ENCODE measurements at places on chromosomes 3 and 15.

DNA sequence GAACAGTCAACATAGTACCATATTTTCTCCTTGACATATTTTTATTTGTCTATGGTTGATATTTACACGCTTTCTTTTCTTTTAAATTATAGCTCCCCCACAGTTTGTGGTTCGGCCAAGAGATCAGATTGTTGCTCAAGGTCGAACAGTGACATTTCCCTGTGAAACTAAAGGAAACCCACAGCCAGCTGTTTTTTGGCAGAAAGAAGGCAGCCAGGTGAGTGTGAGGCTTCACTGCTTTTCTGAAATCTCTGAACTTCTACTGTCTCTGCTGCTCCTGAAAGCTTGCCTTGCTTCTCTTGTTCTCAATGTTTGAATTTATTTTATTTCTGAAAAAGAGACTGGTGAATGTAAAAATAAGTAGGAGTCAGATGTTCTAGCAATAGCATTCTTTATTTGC is 506.3 kb downstream of the ROBO2 start:
- DNase-seq, result no peak

DNA sequence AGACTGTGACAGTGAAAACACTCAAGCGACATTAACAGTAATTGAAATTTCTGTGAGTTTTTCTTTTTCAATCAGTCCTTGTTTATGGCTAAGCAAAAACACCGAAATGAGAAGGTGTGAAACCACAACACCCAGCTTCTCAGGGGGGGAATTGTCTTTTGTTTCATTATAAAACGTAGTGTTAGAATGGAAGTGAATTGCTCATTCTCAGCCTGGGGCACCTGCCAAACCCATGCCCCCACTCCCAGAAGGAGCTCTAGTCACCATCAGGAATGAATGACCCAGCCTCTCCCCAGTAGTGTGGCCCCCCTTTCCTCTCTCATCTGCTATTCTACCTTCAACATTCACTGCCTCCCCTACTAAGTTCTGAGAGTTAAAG is 185.8 kb upstream of the CFAP20DC start:
- peak; percentile 29 for DNase-seq

DNA sequence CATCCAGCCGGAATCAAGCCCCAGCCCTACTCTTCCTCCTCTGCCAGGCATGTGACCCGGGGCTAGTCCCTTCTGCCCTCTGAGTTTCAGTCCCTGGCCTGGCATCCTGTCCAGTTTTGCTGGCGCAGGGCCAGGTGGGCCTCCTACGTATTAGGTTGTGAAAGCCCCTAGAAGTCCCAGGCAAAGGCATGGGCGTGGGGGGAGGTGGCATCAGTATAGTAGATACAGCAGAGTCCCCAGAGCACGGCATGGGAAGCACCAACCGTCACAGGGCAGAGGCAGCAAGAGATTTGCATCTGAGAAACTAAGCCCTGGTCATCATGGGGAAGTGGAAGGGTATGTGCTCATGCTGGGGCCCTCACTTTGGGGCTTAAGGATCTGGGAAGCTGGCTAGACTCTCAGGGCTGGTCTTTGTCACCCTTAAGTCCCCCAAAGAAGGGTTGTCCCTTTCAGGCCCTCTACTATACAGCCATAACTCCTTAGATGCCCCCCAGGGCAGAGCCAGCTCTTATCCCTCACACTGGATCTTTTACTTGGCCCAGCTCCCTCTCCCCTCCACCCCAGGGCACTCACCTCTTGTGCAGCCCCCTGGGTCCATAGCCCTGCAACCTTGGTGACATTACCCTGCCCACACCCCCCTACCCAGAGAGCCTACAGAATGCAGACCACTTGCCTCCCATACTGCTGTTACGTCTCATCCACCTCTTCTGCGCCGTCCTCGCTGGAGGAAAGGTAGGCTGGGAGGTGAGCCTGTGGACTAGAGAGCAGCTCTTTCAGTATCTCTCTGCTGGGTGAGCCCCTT is 11.3 kb downstream of the NBEAL2 start:
- no peak for DNase-seq

DNA sequence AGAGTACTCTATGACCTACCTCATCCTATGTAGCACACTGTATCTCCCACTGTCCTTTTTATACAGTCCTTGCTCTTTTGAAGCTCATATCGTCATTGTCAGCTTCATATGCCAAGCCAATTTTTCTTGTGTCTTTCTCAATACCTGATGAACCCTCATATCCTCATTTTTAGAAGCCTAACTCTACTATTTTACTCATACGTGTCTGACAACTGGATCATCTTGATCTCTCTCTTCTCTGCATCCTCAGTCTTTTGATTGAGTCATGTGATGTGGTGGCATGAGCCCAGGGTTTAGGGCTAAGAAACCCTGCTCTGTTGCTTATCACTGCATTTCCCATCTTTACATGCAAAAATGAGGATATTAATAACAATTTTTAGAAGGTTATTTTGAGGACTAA is 352.0 kb downstream of the LPP start:
- no peak for DNase-seq

- DNase-seq, result no peak
These were observed 243.8 kb downstream of the CACNA2D3 start for GRCh38 chr3:54366007-54366750.

DNA sequence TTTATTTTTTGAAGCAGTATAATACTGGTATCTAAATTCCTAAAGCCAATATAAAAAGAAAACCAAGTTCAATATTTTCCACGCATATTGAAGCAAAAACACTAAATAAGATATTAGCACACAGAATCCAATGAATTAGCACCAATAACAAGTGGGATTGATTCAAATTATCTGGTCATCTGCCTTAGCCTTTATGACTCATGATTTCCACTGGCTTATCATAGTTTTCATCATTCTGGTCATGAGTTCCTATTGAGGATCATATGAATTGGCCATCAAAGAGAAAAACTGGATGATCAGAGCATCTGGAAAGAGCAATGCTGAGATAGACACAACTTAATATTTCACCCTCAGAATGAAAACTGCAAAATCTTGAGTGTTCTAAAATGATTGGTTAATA is 809.9 kb downstream of the MCTP2 start:
- no peak for DNase-seq

DNA sequence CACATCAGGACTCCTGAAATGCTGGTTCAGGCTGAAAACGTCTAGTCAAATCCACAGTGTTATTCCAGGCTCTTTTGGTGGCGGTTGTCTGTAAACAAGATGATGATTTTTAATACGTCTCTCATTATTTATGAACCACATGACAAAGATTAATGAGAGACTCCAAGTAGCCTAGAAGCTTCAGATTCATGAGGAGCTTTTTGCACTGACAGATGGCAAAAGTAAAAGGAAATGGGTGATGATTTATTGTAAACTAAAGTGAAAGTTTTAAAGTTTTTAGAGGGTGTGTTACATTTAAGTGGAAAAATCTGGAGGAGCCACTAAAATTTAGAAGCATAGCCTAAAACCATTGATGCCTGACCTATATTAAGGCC is 77.0 kb downstream of the BBX start:
- no peak for DNase-seq

- DNase-seq, result no peak
These were observed 6.7 kb downstream of the ITIH1 start for GRCh38 chr3:52784021-52784621.

DNA sequence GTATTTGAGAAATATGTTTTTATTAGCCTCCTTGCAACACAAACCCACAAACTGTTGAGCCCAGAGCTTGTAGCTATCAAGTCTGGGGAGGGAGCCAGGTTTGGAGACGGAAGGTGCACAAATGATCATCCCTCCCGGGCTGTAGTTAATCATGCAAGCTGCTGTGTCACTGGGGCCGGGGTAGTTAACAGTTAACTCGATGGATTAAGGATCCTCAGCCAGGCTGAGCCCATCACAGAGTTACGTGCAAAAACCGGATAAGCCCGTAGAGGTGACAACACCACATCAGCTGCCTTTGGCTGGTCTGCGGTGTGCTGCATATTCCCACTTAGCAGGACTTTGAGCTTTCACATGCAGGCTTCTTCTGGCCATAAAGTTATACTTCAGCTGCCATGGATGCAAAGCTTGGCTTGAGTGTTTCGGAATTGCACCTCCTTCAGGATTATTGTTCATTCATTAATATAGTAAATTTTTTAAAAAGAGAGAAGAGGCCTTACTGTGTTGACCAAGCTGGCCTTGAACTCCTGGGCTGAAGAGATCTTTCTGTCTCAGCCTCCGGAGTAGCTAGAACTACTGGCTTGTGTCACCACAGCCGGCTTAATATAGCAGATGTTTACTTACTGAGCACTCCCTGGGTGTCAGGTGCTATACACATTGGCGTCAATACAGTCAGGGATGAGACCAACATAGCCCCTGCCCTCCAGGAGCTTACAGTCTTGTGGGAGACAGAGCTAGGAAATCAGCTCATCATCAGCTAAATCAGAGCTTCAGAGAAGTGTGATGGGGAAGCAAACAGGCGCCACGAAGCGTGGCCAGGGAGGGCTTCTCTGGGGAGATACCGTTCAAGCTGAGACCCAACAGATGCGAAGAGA is 226.8 kb upstream of the BHLHE40 start:
- DNase-seq, result no peak

GRCh38 chr3:195348426-195349115 is 77.6 kb upstream of the XXYLT1 start:
- DNase-seq, result no peak

DNA sequence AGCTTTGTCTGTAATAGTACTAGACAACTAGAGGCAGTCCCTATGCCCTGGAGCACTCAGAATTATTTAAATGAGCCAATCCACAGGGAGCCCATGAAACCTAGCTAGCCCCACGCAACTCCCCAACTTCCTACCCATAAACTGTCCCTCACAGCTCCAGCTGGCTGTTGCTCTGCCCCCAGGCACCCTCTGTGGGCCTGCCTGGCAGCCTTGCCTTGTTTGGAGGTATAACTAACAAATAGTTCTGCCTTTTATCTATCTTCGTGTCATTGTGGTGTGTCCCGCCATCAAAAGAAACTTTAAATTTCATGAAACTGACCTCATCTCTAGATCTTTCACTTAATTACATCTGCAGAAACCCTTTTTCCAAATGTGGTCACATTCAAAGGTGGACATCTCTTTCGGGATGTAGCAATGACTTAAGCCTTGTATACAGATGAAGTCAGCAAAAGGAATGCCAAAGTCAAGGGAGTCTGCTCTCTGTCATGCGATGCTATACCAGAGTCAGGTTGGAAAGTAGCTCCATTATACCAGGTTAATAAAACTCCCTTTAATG is 1.8 kb upstream of the RTP3 start:
- DNase-seq, result no peak

- DNase-seq, result no peak
These were observed 40.2 kb downstream of the ABHD17C start for GRCh38 chr15:80735344-80735743.

DNA sequence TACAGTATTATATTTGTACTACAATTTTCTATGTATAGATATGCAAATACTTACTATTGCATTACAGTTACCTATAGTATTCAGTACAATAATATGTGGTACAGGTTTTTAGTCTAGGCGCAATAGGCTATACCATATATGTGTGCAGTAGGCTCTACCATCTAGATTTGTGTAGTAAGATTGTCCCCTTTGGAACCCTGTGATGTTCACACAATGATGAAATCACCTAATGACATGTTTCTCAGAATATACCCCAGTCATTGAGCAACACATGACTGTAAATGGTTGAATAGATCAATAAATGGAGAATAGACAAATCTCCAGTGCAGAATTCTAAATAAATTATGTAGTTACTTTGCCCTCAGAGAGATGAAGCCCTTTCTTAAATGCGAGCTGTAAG is 17.6 kb upstream of the TMC3 start:
- DNase-seq, result no peak

GRCh38 chr15:42206406-42206805 is 1.7 kb downstream of the VPS39 start:
- DNase-seq, result no peak

DNA sequence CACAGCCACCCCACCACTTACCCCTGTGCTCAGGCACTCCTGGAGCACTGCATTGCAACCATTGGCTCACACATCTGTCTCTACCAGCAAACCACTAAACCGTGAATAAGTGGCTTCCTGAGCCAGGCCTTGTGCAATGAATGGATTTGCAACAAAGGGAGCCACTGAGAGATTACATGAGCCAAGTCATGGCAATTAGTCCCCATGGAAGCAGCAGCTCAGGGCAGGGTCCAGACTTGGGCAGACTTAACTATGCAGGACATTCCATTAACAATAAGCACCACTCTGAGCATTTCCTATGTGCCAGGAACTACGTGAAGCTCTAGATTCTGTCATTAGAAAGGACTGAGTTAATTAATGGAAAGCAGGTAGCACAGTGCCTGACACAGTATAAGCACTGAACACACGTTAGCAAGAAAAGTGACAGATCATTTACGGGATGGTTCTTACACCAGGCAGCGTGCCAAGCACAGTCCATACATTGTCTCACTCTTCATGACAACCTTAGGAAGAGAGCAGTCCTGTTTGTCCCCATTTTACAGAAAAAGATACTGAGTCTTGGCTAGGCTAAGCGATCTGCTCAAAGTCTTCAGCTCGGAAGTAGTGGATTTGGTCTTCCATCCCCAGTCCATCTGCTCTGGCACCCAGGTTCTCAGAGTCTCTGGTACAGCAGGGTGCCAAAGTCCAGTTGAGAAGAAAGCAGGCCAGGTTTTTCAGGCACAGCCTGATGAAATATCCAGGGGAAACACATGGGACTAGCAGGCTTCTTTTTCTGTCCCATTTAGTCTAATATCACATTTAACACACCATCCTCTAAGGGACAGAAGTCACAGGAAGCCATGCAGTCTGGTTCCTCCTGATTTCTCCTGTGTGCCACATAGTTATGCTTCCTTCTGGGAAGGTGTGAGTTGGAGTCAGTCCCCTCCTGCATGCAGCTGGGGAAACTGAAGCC is 44.1 kb downstream of the LIPC start:
- DNase-seq, result no peak

GRCh38 chr3:118544458-118544857 is 490.2 kb downstream of the IGSF11 start:
- DNase-seq, result no peak

GRCh38 chr15:79283252-79284048 is 928 bp downstream of the ANKRD34C start:
- DNase-seq, result peak; percentile 8

DNA sequence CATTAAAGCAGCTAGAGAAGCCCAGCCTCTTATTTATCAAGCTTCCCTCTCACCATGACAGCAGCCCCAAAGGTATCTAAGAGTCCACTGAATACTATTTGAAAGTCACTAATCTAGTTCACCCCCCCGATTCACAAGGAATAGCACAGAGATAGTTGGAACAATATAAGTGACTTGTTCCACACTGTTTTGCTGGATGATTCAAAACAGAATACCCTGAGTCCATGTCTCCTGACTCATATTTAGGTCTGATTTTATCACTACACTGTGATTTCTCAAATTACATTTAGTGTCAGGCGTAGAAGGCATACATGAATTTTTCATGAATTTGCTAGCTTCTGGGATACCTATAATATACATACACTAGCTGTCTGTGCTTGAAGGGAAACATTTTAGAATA is 18.7 kb upstream of the EOGT start:
- DNase-seq, result no peak

GRCh38 chr3:52763466-52763865 is 7.3 kb downstream of the NEK4 start:
- no peak for DNase-seq

DNA sequence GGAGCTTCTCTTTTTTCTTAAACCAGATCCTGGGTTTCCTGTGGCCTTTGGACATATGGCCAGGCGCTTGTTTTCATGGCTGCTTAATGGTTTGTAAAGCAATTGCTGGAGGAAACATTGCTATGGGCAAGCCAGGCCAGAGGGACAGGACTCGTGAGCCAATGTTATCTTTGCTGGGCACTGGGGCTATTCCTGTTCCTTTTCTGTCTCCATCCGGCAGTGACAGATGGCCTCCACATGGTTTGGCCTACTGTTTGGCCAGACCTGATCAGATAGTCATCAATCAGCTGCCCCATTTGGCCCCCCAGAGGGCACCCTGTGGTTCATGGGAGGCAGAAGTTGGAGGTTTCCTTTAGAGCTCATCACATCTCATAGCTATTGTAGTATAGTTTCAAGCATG is 326.1 kb upstream of the ROPN1 start:
- no peak for DNase-seq

Data from GM18507 (cell line).